H7 (cell line): ENCODE measurements at places on chromosomes 1 and 21. TPM values are rescaled to one million over a fixed set of nuclear protein-coding genes. Genes with fewer than 3 reads are reported as not detected.
A peak's percentile ranks its signal among the peaks of the same experiment; 100 is the strongest.

- DNase-seq = no peak
These were observed 330.6 kb downstream of the DUSP10 start for GRCh38 chr1:221411283-221411682.

GRCh38 chr1:39585933-39586332 lies 9.3 kb upstream of the PABPC4 start:
- no peak for DNase-seq

GRCh38 chr1:212827831-212828278 lies 19.6 kb downstream of the SPATA45 start:
- no peak for DNase-seq

The FOXD2 gene
- total RNA-seq = 0.83 and 1.1 TPM in 2 replicates

- no peak for DNase-seq
These were observed 23.8 kb upstream of the KIF26B start for GRCh38 chr1:245131026-245131393.

DNA sequence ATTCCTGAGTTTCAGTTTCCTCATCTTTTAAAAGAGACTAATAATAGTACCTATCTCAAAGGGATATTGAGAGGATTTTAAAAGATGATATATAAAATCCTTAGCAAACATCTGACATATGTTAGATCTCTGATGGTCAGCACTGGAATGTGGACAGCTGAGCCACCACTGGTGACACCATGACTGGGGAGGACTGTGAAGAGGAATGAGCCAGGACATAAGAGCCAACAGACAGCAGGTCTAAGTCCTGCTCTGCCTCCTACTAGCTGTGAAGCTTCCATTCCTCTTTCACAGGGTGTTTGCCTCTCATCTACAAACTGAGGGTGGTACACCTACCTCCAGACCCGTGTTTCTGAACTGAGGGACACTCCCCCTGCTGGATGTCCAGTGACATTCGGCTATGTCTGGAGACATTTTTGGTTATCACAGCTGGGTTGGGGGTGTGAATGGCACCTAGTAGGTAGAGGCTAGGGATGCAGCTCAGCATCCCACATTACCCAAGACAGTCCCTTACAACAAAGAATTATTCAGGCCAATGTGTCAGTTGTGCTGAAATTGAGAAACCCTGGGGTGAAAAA lies 109.1 kb upstream of the OLIG2 start:
- DNase-seq = peak; percentile 21

The PFKL gene
- 149 and 158 TPM in 2 replicates for total RNA-seq

GRCh38 chr1:151478140-151478812 lies 19.0 kb upstream of the POGZ start:
- no peak for DNase-seq

DNA sequence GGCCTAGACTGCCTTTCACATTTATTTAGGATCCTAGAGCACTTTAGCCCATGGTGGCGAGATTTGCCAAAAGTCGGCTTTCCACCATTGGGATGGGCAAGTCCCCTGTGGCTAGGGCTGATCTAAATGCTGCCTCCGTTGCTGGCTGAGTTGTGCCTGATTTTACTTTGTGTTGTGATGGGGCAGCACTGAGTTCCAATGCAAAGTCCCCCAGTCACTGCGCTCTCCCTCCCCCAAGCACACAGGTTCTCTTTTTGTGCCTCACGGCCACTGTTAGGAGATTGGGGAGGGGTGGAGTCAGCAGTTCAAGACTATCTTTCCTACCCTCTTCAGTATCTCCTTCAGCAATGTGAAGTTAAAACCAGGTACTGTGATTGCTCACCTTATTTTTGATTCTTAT lies 66.7 kb upstream of the COX20 start:
- DNase-seq = no peak

DNA sequence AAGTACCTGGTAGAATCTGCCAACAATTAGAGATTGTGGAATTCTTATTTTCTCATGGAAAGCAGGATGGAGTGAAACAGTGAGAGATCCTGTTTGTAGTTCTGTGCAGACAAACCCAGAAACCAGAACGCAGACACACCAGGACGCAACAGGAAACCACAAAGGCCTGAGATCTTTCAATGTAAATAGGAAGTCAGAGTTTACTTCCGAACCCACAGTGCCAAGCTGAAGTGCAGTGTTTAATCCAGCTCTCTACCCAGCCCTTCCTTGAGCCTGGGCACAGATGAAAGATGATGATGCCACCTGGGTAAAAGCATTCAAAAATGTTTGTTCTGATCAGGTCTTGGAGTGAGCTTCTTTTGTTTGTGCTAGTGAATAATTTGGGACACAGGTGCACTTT lies 244.2 kb upstream of the HOOK1 start:
- DNase-seq = no peak

The PTGER3 gene
- 0.03 and 0.11 TPM in 2 replicates for total RNA-seq

DNA sequence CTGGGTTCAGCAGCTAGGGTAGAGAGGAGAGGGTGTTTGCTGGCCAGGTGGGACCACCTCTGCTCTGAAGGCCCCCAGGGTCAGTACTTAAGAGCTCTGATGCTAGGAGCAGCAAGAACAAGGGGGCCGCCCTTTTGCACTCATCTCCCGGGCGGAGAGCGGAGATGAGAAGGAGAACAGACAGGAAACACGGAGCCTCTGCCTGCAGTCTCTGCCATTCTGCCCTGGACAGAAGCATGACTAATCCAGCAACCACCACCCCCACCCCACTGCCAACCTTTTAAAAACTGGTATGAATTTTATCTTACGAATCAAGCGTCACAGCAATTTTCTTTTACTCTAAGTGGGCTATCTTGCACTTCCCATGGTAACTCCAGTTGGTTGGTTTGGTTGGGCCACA lies 34.5 kb downstream of the PARP1 start:
- DNase-seq = no peak

- DNase-seq = peak; percentile 33
These were observed 68.1 kb upstream of the ANGPTL1 start for GRCh38 chr1:178938959-178939317.

GRCh38 chr1:109248797-109249629 lies at the start of gene CELSR2:
Gene CELSR2, plus strand, starts transcription at chr1:109249539. Its CDS starts 541 bp downstream, at chr1:109250080.
- DNase-seq = peak; percentile 98

DNA sequence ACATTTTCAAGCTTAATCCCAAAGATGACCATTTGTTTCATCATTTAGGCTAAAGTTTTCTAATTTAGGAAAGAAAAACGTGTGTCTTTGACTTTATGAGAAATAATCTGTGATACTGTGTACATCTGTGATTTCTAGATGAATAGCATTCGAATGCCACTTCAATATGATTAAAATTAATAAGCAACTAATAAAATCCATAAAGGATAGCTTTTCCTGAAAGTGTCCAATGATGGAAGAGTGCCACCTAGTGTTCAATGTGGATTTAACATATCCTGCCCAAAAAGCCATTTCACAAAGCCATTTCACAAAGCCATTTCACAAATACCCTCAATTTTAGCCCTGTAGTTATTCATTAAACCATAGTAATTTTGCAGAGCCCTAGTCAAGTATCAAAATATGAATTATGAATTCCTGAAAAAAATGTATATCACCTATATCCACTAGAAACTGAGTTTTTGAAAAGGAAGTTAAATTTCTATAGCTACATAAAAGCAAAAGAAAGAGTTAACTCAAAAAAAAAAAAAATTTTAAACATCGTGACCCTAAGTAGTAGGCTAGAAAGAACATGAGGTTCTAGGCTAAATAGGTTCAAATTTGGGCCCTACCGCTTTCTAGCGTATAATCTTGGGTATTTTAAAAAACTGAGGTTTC lies 19.1 kb downstream of the NME7 start:
- no peak for DNase-seq

The TCEA3 gene
- 0.24 and 0.37 TPM in 2 replicates for total RNA-seq

GRCh38 chr1:118993700-118994026 lies 5.5 kb upstream of the TBX15 start:
- no peak for DNase-seq

The SCAMP3 gene
- total RNA-seq = 59.4 and 61.4 TPM in 2 replicates

DNA sequence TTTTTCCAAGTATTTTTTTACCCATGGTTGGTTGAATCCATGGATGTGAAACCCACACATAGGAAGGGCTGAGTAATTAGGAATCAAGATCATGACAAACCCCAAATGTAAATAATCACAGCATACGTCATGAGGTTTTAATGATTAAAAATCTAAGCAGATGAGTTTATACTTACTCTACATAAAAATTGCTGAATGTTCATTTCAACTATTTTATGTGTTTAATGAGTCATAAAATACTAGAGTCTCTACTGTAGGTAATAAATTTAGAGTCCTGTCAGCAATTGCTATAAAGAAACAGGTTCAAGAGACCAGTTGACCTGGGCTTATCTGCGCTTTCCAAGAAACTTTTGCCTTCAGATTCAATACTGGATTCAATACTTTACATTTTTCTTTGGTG lies 18.2 kb downstream of the CTH start:
- no peak for DNase-seq

- no peak for DNase-seq
These were observed 90.8 kb downstream of the TBX19 start for GRCh38 chr1:168371477-168371876.

DNA sequence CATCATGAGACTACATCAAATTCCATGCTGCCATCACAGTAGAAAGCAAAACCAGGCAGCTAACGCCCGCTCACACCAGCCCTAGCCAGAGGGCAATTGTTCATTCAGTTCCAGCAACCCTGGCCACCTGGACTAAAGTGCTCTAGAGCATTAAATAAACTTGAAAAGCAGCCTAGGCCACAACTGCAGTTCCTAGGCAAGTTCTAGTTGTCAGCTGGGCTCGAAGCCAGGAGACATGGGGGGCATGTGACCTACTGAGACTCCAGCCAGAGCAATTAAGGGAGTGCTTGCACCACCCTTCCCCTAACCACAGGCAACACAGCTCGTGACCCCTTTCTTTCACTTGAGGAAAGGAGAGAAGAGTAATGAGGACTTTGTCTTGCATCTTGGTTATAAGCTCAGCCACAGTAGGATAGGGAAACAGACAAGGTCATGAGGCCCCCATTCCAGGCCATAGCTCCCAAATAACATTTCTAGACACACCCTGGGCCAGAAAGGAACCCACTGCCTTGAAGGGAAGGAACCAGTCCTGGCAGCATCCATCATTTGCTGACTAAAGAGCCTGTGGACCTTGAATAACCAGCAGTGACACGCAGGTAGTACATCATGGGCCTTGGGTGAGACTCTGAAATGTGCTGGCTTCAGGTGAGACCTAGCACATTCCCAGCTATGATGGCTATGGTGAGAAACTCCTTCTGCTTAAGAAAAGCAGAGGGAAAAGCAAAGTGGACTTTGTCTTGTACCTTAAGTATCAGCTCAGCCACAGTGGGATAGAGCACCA lies 77.0 kb downstream of the ZZZ3 start:
- no peak for DNase-seq

DNA sequence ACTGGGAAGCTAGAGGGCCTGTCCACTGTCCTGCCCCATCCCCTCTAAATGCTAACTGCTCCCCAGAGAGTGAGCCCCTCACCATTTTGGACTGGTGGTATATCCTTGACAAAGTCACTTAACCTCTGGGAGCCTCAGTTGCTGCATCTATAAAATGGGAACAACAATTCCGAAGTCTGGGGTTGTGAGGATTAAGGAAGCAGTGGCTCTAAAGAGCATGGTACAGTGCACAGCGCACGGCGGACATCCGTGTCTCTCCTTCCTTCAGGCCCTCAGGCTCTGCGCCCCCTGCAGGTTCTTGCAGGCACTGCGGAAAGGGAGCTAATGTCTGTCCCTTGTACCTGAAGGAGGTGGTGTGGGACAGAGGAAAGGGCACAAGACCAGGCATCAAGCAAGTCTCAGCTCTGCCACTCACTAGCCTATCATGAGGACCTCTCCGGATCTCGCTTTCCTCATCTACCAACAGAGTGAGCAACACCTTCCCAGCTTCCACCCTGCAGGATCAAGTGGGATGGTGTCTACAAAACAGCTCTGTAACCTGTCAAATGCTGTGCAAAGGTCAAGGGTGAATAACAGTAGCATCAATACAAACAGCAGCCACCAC lies 20.1 kb downstream of the ECE1 start:
- peak; percentile 96 for DNase-seq

- peak; percentile 82 for DNase-seq
These were observed at the start of gene DPH5 for GRCh38 chr1:101025657-101026429. Gene DPH5, minus strand, starts transcription at chr1:101025784. Its CDS starts 341 bp downstream, at chr1:101025443.

The MYBPH gene
- not detected in 2 replicates for total RNA-seq

The ERVH48-1 gene
- total RNA-seq = 42.9 and 57.1 TPM in 2 replicates

DNA sequence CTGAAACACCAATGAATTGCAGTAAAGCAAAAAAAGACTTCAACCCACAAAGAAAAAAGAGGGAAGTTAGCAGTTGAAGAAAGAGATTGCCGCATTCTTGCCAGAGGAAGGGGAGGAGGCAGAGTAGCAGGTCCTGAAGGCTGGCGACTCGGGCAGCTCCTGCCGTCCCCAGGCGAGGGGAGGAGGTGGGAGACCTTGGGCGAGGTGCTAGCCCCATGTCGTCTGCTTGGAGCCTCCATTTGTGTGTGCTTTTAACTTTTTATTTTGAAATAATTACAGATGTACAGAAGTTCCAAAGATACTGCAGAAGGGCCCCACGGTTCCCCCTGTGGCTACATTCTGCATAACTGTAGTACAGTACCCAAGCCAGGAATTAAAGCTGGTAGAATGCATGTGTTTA lies 6.7 kb downstream of the TRPM2 start:
- DNase-seq = peak; percentile 50

The IVL gene
- not detected in 2 replicates for total RNA-seq

GRCh38 chr1:204130981-204131892 lies 20.6 kb downstream of the ETNK2 start:
- no peak for DNase-seq

The NTNG1 gene
- total RNA-seq = 3.7 and 5.4 TPM in 2 replicates

The ELAVL4 gene
- 0.42 and 1.7 TPM in 2 replicates for total RNA-seq

The HTR6 gene
- total RNA-seq = 0.45 and 1.9 TPM in 2 replicates

- DNase-seq = peak; percentile 43
These were observed 2.3 kb upstream of the KRTAP10-7 start for GRCh38 chr21:44598061-44598460.

DNA sequence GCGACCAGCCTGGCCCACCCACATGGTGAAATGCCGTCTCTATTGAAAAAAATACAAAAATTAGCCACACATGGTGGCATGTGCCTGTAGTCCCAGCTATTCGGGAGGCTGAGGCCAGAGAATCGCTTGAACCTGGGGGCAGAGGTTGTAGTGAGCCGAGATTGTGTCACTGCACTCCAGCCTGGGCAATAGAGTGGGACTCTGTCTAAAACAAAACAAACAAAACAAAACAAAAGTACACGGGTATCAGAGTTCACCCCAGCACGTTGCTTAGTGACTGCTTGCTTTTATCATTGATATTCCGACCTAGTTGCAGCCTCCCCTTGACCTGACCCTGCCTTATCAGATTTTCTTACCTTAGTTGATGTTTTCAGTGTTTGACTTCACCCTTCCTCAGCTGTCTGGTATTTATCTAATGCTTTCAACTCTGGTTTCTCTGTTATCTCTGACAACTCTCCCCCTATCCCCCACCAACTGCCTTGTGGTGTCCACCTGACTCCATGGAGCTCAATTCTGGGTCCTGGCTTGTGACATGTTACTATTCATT lies 5.1 kb downstream of the TLCD4 start:
- DNase-seq = no peak

The TMEM61 gene
- 1.0 and 1.8 TPM in 2 replicates for total RNA-seq
